Retinal pigment epithelial cell (primary cell): ENCODE measurements at places on chromosomes 13 and 19.

- DNase-seq, result no peak
Measured at GRCh38 chr13:100044936-100045335, 44.0 kb upstream of the PCCA start.

DNA sequence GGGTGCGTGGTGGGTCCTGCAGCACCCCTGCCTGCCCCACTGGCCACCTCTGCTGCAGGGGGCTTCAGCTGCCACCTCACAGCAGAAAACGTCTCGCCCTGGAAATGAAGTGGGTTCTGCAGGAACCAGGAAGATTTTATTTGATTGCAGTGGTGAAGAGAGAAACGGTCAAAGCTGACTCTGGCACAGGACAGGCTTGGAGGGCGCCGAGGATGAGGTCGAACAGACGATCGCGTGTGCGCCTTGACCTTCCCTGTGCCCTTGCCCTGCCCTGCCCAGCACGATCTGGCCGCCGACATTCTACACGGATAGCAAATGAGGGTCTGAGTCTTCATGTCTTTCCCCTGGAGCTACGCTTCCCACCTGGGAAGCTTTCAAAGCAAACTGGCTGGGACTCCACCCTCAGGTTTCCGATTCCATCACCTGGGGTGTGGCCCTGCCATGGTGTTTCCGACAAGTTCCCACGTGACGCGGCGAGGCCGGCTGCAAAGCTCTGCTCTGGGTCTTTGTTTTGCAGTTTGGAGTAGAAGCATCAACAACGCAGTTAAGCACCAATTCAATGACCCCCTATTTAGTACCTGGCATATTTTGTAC lies 50.3 kb upstream of the TUBGCP3 start:
- DNase-seq, result no peak

GRCh38 chr13:45512098-45512496 lies 47.4 kb downstream of the COG3 start:
- DNase-seq, result no peak

DNA sequence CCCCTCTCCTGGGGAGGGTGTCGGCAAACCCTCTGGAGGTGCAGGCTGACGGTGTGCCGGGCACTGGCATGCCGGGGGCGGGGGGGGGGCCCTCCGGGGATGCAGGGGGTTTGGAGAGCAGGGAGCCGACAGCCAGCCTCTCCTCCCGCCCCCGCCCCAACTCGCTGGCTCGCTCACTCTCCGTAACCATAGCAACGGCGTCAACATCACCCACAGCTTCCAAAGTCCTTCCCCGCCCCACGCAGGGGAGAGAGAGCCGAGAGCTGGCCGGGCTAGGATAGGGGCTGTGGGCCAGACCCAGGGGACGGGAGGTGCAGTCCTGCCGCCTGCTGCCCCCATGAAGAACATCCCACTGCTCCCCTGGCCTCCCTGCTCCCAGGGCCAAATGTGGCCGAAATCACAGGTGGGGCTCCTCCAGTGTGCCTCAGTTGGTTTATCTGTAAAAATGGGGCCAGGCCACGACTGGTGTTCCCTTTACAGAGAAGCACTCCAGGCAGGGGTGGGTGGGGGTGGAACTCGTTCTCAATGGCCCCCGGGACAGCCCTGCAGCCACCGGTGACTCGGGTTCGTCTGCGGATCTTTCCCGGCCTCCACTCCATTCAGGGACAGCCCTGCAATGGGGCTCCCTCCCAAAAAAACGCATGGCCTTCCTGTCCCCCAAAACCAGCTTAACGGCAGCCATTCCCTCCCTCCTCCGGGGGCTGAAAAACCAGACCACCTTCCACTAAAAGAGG lies 3.2 kb downstream of the KLF16 start:
- no peak for DNase-seq

DNA sequence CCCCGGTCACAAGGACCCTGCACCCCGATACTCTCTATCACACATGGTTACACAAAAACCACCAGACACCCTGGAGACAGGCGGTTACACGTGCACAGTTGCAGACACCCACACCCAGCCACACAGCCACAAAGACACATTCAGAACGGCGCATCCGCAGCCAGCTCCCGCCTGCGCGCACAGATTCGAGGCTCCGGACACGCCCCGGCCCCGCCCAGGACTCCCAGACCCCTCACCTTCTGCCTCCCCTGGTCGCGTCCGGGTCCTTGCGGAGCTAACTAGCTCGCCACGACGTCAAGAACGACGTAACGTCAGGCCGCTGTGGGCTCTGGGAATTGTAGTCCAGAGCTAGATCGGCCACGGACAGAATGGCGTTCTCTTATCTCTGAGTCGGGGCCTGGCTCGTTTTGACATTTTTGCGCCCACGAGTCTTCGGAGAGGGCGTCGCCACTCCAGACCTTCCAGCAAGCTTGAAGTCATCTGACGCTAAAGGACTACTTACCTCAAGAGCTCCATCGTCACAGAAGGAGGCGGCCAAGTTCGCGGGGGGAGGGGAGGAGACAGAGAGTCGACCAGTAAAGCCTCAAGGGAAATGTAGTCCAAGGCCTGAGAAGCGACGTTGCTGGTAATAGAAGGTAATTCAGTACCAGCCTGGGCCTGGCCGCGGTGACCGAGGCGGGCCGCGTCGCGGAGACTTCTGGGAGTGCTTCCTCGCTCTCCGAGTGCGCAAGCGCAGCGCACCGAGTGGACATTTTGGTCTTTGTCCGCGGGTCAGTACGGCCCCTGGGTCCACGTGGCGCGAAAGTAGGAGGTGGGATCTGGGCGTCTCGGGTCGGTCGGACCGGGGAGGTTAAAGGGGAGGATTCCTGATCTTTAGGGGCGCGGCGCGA lies at the start of the genes ZNF146 and ZNF565:
ZNF146 (plus strand) TSS at position 721 of the 890 bp plus-strand sequence. CDS start 21,335 bp downstream, outside the sequence.
ZNF565 (minus strand) TSS at position 280 of the 890 bp plus-strand sequence. CDS start 12,680 bp downstream, outside the sequence.
- DNase-seq, result peak; percentile 96

DNA sequence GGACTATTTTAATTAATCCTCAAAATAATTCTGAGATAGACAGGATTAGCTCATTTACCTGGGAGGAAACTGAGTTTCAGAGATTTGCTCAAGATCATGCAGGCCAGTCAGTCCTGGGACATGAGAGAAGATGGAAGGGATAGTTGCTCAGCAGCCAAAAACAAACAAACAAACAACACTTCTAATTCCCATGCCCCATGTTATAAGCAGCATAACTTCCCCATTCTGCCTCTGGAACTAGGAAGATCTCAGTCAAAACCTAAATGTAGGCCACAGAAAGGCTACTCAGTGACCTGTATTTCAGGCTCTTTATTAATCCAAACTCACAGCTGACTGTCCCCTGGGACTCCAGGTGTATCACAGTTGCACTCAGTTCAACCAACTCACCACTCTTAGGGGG lies 489.2 kb upstream of the NBEA start:
- no peak for DNase-seq

- DNase-seq, result no peak
Measured at GRCh38 chr13:21767032-21767431, 96.2 kb downstream of the FGF9 start.

DNA sequence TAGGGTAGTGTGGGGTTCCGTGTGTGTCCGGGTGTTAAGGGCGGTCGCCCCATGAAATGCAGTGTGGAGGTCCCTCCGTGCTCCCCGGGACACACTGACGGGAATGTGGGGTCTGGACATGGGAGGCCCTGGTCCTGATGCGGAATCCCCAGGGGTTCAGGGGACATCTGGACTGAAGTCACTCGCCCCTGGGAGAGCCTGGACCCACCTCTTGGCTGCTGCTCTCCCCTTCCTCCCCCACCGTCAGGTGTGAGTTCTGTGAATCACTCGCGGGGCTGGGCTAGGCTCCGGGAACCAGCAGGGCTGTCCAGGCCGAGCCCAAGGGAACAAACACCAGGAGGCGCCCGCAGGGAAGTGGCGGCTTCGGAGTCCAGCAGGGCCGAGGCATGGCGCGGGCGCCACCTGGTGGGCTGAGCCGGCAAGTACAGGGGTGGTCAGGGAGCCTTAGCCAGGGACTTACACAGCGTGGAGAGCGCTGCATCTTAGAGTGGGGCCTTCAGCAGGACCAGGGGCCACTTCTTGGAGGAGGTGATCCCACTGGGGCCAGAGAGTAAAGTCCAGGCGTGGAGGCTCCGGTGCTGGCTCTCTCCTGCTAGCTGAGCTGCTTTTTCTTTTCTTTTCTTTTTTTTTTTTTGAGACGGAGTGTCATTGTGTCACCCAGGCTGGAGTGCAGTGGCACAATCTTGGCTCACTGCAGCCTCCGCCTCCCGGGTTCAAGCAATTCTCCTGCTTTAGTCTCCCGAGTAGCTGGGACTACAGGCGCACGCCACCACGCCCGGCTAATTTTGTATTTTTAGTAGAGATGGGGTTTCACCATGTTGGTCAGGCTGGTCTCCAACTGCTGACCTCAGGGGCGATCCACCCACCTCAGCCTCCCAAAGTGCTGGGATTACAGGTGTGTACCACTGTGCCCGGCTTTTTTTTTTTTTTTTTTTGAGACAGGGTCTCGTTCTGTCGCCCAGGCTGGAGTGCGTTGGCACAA lies 20.1 kb downstream of the WTIP start:
- DNase-seq, result peak; percentile 62

GRCh38 chr13:40878321-40878720 lies 88.9 kb downstream of the SLC25A15 start:
- DNase-seq, result no peak

- no peak for DNase-seq
Measured at GRCh38 chr13:25630329-25630900, 258.6 kb downstream of the ATP8A2 start.

GRCh38 chr13:91119643-91120042 lies 227.8 kb upstream of the MIR17HG start:
- DNase-seq, result no peak

- DNase-seq, result peak; percentile 98
Measured at GRCh38 chr13:19863323-19864023, at the start of gene ZMYM5. ZMYM5 (minus strand) TSS chr13:19863649; CDS start chr13:19852180, 11,469 bp downstream.

- no peak for DNase-seq
Measured at GRCh38 chr13:42875475-42876269, 94.3 kb downstream of the FAM216B start.

GRCh38 chr19:3585301-3586126 lies at the start of gene GIPC3:
GIPC3 (plus strand) TSS chr19:3585478; CDS start chr19:3585598, 120 bp downstream.
- DNase-seq, result no peak

GRCh38 chr13:32134241-32135055 lies 102.9 kb downstream of the FRY start:
- no peak for DNase-seq

- DNase-seq, result no peak
Measured at GRCh38 chr19:32041681-32042292, 303.6 kb upstream of the ZNF507 start.

GRCh38 chr13:28494778-28495537 lies at the start of gene FLT1:
FLT1 (minus strand) TSS chr13:28495128; CDS start chr13:28494843, 285 bp downstream.
- DNase-seq, result no peak

DNA sequence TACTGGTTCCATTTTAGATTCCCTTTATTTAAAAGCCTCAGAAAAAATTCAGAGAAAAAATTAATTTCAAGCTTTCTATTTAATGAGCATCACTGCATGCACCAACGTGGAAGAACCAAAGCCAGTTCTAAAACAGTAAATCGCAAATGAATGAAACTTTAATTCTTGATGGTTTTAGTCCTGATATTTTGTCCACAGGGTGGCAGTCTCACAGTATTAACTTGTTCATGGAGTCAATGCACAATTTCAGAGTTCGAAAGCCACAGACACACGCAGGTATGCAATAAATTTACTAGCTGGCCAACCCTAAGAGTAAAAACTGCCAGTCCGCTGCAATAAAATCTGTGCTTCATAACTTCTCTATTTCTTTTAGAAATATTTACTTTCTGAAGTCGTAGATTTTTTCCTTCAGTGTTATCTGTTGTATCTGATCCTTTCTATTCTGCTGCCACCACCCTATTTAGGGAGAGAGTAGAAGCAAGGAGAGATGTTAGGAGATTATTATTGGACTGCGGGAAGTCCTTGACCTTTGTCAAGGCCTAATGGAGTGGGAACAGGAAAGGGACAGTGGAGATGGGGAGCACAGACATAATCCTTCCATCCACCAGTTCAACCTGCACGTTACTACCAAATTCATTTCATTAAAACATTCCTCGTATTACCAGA lies 7.0 kb upstream of the WBP4 start:
- no peak for DNase-seq

GRCh38 chr13:107005577-107005976 lies 437.6 kb upstream of the ARGLU1 start:
- no peak for DNase-seq

DNA sequence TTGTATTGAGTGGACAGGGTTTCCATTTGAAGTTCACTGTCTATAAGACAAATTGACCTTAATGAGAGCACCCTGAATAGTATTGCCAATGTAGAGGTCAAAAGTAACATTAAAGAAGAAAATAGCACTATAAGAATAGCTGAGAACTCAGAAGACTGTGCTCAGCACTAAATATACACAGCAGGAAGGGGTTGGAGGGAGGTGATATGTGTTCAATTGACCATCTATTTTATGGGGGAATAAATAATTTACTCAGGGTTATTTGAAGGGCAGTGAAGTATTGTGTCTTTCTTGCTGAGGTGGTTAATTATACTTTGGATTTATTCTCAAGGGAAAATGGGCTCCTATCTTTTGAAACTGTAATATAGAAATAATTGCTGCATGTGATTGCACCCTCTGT lies 1380.5 kb upstream of the SPRY2 start:
- no peak for DNase-seq

DNA sequence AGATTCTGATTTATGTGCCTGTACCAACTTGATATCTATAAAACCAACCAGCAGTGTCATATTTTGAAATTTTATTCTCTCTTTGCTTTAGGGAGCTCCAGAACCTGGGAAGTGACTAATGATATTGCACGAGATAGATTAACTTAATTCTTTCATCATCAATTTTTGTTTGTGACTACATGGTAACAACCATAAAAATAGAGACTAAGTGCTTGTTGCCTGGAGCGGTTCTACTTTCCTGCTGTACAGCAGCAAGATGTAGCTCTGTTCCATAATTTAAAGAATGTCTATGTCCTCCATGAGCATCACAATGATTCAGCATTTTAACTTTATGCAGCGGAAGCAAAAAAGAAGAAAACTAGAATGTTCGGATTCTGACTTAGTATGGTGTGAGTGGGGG lies 275.6 kb downstream of the KLF5 start:
- no peak for DNase-seq

DNA sequence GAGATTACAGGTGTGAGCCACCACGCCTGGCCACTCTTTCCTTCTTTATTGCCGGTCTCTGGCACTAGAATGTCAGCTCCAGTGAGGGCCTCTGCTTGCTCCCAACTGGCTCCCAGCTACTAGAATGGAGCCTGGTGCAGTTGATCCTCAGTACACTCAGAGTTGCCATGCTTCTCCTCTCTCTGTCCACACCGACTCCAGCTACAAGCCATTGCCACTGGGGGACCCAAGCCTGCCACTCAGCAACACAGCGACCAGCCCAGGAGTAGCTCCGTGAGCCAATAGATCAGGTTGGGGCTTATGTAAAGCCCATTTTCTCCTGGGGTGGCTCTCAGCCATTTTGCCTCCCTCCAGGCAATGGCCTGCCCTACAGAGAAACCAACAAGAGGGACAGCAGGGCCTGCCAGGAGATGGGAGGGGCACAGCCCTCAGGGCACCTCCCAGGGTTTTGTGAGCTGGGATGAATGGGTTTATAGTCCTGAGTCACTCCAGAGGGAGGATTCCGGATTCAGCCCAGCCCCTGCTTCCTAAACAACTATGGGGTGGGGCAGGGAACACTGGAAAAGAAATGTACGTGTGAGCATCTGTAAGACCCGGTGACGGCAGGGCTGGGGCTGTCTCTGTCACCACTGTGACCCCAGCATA lies 36.5 kb downstream of the OPA3 start:
- no peak for DNase-seq

GRCh38 chr19:52034051-52034728 lies 6.0 kb upstream of the ZNF614 start:
- DNase-seq, result no peak

- DNase-seq, result no peak
Measured at GRCh38 chr13:69948016-69948415, 159.6 kb upstream of the ATXN8OS start.
